ENCODE measurements at places on chromosomes 16 and 17. TPM values are rescaled to one million over a fixed set of nuclear protein-coding genes. Genes with fewer than 3 reads are reported as not detected.

The TMEM100 gene
- 1.1 TPM for total RNA-seq

The MYOCD gene
- not detected for total RNA-seq

The TMEM114 gene
- not detected for total RNA-seq

The TBC1D3 gene
- 3.6 TPM for total RNA-seq

- H3K27me3 ChIP-seq = no peaks in the 10 kb centered on the region
- H3K4me1 ChIP-seq = peaks cover 16% of the 10 kb centered on the region
- H3K36me3 ChIP-seq = no peaks in the 10 kb centered on the region
- peak; percentile 11 for DNase-seq
These were observed 17.9 kb upstream of the ALDH3A2 start for GRCh38 chr17:19630661-19631060.

GRCh38 chr17:80880648-80880985 lies 111.0 kb upstream of the CHMP6 start:
- no peaks in the 10 kb centered on the region for H3K27me3 ChIP-seq
- no peak overlapping the region for H3K4me3 ChIP-seq
- DNase-seq = no peak
- H3K36me3 ChIP-seq = peaks cover 48% of the 10 kb centered on the region
- H3K27ac ChIP-seq = no peak overlapping the region

GRCh38 chr17:50800196-50800700 lies 32.9 kb upstream of the ANKRD40CL start:
- DNase-seq = peak; percentile 31
- H3K27ac ChIP-seq = no peak overlapping the region
- no peaks in the 10 kb centered on the region for H3K36me3 ChIP-seq
- H3K4me1 ChIP-seq = peaks cover 11% of the 10 kb centered on the region
- H3K4me3 ChIP-seq = no peak overlapping the region
- H3K27me3 ChIP-seq = no peaks in the 10 kb centered on the region

DNA sequence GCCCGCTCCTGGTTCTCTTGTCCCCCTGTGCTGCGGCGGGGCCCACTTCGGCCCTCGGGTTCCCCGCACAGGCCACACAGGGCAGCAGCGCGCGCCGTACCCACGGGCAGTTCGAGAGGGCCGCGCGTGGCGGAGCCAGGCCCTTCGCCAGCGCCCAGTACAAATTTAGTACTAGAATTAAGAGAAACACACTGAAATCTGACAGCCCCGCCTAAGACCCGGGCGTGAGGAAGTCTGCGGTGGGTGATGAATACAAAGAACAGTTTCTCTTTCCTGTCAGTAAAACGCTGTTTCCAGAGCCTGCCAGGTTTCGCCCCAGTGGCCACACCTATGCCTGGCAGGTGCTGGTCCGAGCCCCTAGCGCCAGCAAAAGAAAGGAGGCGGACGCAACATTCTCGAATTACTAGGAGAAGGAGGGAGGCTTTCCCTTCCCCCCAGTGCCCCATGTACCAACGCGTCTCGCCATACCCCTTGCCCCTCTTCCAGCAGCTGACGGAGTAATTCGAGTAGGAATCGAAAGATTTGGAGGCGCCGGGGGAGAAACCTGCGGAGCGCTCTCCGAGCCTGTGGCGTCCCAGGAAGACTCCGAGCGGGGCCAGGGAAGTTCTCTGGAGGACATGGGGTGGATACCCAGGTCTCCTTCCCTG lies 591 bp upstream of the SLFN5 start:
- peak; percentile 93 for DNase-seq
- peak overlapping the region; percentile 96 for H3K27ac ChIP-seq
- no peaks in the 10 kb centered on the region for H3K27me3 ChIP-seq
- H3K36me3 ChIP-seq = peaks cover 15% of the 10 kb centered on the region
- peak overlapping the region; percentile 98 for H3K4me3 ChIP-seq

DNA sequence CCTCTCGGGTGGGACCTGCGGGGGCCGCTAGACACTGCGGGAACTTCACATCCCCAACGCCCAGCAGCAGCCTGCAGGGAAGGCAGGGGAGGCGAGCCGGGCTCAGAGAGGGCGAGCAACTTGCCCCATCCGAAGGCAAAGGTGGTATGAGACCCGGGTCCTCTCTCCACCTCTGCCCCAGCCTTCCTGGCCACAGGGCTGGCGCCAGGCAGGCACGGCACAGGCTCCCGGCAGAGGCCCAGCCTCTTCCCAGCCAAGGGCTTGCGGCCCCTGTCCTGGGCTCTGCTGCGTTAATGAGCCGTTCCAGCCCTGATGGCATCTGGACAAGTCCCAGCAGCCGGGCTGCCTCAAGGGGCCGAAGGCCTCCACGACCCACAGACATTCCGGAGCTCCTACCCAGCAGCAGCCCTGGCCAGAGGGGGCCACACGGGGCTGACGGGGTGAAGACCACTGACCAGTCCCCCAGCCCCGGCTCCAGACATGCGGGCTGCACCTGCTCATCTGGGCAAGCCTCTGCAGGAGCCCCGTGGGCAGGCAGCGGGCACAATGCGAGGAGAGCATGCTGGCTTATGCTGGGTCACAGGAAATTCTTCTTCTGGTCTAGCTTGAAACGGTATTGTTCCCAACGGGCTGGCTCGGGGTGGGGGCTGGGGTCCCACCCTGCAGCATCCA lies 1.2 kb upstream of the HS3ST6 start:
- peaks cover 6% of the 10 kb centered on the region for H3K4me1 ChIP-seq
- H3K27ac ChIP-seq = no peak overlapping the region
- H3K4me3 ChIP-seq = no peak overlapping the region
- no peak for DNase-seq
- H3K36me3 ChIP-seq = no peaks in the 10 kb centered on the region

DNA sequence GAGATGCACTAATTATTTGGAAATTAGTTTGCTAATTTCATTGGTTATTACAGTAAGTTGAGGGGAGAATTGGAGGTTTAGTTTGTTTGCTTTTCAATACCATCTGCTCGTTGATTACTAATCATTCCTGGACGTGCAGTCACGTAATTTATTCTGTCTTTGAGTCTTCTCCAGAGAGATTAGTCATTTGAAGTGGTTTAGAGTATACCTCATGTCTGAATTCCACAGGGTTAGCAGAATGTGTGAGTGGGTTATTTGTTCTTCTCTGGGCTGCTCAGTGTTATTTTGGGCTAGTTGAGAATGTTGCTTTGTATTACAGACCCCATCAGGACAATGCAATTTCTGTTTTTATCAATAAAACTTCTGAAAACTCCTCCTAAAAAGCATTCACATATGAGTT lies 265.0 kb downstream of the RBFOX1 start:
- H3K36me3 ChIP-seq = no peaks in the 10 kb centered on the region
- no peak overlapping the region for H3K27ac ChIP-seq
- H3K27me3 ChIP-seq = no peaks in the 10 kb centered on the region
- DNase-seq = no peak
- H3K4me1 ChIP-seq = no peaks in the 10 kb centered on the region
- H3K4me3 ChIP-seq = no peak overlapping the region

GRCh38 chr17:32910769-32911168 lies 17.2 kb upstream of the TMEM98 start:
- no peaks in the 10 kb centered on the region for H3K27me3 ChIP-seq
- H3K4me3 ChIP-seq = no peak overlapping the region
- H3K4me1 ChIP-seq = peaks cover 5% of the 10 kb centered on the region
- no peaks in the 10 kb centered on the region for H3K36me3 ChIP-seq
- no peak overlapping the region for H3K27ac ChIP-seq

DNA sequence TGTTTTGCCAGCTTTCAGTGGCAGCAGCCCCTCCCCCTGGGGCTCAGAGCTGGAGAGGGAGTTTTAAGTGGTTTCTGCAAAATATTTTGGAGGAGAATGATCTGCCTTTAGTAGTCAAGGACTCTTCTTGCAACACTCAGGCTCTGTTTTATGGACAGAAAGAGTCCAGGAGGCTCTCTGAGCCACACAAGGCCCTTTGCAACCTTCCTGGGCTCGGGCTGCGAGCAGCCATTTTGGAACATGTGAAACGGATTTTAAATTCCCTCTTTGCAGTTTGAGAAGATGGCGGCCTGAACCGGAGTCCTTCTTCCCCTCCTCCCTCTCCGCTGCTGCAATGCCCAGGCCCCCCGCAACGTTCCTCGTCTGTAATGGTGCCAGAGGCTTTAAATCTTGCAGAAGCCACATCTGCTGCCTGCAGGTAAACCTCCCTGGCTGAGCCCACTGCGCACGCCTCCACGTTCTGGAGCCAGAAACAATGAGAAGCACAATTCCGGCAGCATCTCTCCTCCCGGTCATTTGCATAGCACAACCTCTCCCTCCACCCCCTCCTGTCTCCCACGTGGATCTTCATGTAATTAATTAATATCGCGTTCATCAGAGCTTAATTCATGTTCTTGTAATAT lies 386.1 kb downstream of the SEC14L1 start:
- no peaks in the 10 kb centered on the region for H3K4me1 ChIP-seq
- no peaks in the 10 kb centered on the region for H3K27me3 ChIP-seq
- no peak for DNase-seq
- peaks cover 7% of the 10 kb centered on the region for H3K36me3 ChIP-seq
- H3K27ac ChIP-seq = no peak overlapping the region
- H3K4me3 ChIP-seq = no peak overlapping the region

DNA sequence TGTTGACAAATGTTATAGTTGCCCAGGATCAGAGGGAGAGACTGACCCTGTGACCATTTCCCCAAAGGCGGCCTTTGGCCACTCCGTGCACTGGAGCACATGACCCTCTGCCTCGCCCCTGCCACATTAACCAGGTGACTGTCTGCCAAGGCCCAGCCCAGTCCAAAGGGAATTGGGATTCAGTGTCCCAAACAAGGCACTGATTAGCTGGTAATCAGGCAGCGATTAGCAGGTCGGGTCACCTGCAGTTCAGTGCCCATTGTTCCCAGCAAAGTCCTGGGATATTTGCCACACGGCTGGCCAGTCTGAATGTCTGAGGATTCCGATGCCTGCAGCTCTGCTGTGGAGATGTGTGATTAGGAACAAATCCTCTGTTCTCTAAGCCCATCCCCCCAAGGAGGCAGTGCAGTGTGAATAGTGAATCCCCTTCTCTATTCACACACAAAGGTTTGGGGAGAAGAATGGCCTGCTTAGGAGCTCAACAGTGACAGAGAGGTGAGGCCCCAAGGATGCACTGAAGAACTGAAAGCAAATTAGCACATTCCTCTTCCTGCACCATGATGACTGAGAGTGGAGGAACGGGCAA lies 123.1 kb upstream of the MAF start:
- DNase-seq = no peak
- H3K36me3 ChIP-seq = no peaks in the 10 kb centered on the region
- H3K4me3 ChIP-seq = no peak overlapping the region
- no peak overlapping the region for H3K27ac ChIP-seq
